Hindlimb muscle (tissue), 1 donor: ENCODE measurements at places on chromosomes 12 and 14.

DNA sequence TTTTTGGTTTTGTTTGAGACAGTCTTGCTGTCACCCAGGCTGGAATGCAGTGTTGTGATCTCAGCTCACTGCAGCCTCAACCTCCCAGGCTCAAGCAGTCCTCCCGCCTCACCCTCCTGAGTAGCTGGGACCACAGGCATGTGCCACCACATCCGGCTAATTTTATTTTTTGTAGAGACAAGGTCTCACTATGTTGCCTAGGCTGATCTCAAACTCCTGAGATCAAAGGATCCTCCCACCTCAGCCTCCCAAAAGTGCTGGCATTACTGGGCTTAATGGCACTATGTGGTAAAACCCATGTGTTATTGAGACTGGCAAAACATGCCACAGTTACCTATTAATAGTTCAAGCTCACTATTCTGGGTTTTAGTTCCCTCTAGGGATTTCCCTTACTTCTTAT is 51.2 kb upstream of the KCNH3 start:
- DNase-seq = no peak

DNA sequence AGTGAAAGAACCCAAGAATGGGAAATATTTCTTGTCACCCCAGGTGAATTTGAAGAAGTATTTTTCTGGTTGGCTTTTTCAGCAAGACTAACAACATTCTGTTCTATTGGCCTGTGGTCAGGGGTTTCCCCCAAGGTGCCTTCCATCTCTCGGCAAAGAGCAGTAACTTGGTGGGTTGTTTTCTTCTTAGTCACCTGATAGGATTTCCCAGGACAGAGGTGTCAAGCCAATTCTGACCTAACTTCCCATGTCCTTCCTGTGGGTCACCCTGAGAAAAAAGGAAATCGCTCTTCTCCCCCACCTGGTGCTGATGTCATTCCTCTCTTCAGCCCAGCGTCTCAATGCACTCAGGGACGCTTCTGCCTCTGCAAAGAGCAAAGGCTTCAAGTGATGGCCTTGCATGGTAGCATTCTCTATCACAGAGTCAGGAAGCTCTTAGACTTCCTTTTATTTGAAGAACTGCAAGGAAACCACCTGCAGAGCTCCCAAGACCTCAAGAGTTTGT is 16.1 kb upstream of the IFNG start:
- DNase-seq = no peak

DNA sequence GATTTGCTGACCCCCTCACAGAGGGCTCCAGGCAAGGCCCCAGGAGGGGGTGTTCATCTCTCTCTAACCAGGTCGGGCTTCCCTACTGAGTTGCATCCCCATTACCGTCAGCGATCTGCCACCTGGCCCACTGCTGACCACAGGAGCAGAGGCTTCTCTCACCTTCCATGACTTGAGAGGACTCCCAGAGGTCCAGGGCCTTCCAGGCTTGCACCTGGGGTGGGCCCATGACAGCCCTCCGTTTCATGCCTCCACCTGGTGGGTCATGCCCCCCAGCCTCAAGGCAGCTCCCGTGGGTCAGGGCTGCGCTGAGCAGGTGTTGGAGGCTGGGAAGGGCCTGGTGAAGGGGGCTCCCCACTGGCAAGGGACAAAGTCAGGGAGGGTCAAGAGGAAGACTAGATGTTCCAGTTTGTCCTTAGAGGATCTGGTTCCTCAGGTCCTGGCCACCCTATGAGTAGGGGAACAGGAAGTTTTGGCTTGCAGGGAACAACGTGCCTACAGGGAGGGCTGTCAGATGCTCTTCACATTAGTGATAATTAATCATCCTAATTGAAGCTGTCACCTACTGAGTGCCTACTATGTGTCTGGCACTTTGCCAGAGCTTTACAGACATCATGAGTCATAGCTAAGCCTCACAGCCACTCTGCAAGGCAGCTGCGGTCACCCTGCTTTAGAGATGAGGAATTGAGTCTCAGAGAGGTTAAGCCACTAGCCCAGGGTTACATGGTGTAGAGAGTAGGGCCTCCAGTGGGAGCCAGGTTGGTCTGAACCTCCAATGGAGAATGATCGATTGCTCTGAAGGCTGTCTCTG is 13.8 kb downstream of the NFKBIA start:
- no peak for DNase-seq

- DNase-seq = no peak
These were observed 274.9 kb upstream of the RTL1 start for GRCh38 chr14:101178184-101179072.

GRCh38 chr12:6884539-6884938 is 11.4 kb upstream of the SPSB2 start:
- DNase-seq = no peak

- DNase-seq = no peak
These were observed 55.7 kb upstream of the FKBP4 start for GRCh38 chr12:2739069-2739468.

GRCh38 chr14:64401949-64402348 is 13.8 kb downstream of the MTHFD1 start:
- no peak for DNase-seq

DNA sequence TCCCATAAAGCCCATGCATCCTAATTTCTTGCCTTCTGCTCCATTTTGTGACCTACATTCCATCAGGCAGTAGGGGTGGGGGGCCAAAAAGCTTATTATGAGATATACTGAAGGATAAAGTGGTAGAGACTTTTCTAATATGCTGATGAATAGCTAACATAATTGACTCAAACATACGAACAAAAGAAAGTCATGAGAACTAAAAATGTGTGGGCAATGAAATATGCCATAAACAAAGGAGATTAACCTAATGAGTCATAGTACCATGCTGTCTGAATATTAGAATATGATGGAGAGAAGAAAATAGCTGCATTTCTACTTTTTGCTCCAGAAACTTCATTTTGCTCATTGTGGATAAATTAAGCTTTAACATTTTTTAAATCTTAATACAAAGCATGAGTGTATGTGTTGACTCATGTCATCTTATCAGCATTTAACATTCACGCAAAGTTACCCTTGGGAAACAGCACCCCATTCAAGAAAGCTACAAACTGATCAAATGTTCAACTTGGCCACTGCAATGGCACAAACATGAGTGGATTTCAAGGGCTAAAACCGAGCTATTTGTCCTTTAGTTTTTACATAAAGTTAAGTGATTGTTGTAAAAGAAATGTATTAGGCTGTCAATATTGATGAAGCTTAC is 64.0 kb upstream of the DIO2 start:
- DNase-seq = no peak

DNA sequence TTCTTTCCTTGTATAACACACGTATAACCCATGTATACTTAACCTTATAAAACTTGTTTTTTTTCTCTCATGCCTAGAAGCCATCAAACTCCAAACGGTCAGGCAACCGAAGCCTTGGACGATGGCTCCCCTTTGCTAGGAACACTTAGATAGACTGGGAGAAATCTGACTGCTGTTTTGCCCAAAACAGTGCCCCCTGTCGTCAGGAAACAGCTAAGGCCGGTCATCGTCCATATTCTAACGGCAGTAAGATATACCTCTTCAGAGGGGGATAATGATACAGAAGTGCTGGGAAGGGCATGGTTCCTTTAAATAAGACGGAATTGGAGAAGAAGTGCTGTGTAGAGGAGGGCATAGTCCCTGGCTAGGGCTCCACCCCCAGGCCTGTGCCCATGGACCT is 130.5 kb downstream of the SLC41A2 start:
- no peak for DNase-seq

- DNase-seq = no peak
These were observed 4.2 kb downstream of the PCNX4 start for GRCh38 chr14:60095781-60096450.

DNA sequence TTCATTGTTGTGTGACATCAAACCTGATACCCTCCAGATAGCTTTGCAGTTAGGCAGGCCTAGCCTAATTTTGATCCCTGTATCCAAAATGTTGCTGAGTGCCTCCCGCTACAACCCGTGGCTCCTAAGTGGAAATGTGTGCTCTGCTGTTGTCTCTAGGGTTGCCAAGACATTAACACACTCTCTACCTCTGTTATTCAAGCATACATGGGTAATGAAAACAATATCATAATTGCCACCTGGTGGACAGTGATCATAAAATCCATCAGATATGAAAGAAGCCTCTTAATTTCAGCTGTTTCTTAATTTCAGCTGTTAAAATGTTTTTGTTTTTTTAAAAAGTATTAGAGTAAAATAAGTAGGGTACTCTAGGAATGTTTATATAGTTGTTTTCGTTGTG is 93.5 kb downstream of the PLEKHA5 start:
- DNase-seq = no peak

DNA sequence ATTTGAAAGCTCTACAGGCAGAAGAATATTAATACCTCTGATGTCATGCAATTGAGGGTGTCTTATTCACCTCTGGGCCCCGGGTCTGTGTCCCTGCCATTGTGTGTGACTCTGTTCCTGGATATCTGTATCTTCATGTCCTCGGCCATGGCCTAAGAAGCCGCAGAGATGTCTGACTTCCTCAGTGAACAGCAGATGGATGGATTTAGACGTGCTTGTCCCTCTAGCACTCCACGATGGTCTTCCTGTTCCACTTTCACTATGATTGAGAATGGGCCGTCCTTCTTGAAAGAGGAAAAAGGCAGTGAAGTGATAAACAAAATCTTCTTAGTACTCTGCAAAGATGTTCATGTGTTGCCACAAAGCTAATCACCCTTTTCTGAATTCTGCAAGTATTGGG is 217.4 kb downstream of the SLC41A2 start:
- DNase-seq = peak; percentile 46

- DNase-seq = no peak
These were observed 3.8 kb downstream of the SOAT2 start for GRCh38 chr12:53107122-53107521.

DNA sequence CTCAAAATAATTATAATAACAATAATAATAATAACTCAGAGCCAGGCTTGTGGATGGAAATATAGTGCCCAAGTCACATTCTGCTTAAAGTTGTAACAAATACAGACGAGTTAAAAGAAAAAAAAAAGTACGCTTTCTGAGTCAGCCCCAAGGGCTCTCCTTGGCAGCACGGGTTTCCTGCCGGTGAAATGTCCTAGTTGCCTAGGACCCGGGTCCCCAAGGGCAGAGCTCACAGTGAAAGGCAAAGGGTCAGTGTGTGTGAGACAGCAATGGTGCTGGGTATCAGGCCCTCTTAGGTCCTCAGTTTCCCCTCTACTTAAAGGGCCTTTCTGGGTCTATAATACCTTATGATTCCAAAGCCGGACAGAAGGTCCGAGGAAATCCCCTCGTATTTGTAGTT is 96.3 kb upstream of the CLMN start:
- DNase-seq = no peak

DNA sequence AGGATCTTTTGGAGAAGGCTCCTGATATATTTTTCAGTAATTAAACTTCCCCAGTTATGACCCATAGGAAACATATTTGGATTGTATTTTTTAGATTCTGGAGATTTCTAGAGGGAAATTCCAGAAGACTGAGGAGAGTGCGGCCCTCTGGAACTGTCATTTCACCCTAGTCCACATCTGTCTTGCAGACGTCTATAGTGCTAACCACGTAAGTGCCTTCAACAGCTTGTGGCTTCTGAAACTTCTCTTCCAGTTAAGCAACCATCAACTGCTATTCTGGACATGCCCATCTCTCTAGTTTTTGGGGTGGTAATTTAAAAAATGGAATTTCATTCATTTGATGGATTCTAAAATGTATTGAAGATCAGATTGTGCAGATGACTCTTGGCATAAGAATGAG is 1098.8 kb downstream of the TMEM121 start:
- no peak for DNase-seq

DNA sequence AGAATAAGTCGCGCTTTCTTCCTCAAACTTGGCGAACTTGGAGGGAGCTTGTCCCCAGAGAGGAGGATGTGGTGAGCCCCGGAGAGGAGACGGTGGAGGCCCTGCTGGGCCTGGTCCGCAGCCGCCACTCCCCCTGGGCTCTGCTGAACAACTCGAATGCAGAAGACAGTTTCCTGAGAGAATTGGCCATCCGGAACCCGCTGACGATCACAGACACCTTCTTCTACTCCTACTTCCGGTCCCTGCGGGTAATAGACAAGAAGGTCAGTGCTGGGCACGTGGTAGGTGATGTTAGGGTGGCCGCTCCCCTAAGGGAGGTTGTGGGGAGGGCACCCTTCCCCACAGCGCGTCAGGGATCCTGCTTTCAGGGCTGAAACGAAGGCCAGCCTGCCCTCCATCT is 1.6 kb downstream of the LRRC43 start:
- no peak for DNase-seq

DNA sequence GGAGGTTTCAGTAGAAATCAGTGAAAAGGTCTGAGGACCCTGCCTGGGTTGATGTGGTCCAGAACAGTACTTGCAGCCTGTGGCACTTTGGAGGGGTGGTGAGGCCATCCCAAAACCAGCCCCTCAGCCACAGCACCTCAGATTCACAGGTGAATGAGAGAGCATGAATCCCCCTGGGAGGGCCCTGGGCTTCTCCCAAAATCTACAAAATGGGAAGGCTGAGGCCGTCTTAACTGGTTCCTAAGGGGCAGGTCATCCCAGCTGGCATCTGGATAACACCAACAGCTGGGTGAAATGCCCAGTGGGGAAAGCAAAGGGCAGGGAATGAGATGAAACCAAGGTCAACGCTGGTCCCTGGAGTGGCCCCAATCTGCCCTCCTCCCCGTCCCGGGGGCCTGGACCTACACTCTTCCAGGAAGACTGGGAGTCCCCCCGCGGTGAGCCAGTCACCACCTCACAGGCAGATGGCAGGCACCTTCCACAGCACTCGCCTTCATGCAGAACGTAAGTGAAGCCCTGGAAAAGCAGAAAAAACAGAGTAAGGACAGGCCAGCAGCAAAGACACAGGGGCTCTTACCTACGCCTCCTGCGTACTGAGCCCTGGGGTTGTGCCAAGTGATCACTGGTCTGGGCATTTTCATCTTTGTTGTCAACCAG is 26.3 kb upstream of the ANO2 start:
- DNase-seq = no peak

DNA sequence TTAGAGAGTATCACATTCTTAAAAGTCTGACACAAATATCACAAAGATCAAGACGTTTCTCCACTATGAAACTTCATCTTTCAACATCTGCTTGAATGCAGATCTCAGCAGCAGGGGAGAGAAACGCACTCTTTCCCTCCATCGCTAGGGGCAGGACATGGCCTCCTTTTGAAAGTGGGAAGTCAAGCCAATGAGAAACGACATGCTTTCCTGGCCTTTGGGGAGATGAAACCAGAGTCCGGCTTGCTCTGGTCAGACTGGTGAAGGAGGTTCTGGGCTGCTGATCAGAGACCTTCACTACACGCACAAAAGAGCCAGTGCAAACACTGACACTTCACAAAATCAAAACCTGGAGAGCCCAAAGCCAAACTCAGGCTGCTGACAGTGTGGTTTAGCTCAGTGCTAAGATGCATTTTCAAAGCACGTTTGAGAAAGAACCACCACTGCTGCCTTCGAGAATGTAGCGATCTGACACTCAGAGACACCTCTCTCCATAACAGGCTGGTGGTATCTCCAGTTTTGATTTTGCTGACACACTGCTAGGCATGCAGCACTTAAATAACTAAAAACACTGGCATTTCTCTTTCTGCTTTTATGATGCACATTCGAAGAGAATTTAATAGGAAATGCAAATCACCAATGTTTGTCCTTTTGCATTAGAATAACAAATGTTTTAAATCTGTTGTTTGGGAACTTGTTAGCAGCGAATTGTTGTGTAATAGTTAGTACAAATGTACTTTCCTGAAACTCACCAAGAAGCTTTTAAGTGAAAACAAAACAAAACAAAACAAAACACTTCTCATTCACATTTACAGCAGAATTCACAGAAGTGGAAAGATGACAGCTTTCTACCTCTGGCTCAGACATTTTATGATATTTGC is 93.9 kb upstream of the OVCH1 start:
- no peak for DNase-seq

- DNase-seq = no peak
These were observed 15.5 kb upstream of the TSPAN9 start for GRCh38 chr12:3061501-3062215.

GRCh38 chr12:112005419-112006395 is 7.3 kb downstream of the TMEM116 start:
- DNase-seq = no peak

- no peak for DNase-seq
These were observed 158.0 kb downstream of the RAD51B start for GRCh38 chr14:67977434-67978034.
